ENCODE measurements at places on chromosomes 7 and 10.

DNA sequence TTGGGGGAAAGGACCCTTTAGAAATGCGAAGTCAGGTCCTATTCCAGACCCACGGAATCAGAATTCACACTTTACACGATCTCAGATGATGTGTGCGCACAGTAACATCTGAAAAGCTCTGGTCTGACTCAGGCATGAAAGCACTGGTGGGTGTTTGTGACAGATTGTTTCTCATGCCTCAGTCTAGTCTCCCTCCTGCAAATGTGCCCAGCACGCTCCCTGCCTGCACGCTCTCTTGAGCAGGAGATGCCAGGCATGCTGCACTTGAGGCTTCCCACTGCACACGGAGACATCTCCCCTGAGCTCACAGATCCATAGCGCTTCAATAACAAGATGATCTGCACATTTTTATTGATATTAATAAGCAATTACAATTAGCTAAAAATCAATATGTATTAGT is 23.6 kb upstream of the ZNF37A start:
- DNase-seq: no peak

- DNase-seq: no peak
Measured at GRCh38 chr7:146728611-146729010, 612.0 kb downstream of the CNTNAP2 start.

DNA sequence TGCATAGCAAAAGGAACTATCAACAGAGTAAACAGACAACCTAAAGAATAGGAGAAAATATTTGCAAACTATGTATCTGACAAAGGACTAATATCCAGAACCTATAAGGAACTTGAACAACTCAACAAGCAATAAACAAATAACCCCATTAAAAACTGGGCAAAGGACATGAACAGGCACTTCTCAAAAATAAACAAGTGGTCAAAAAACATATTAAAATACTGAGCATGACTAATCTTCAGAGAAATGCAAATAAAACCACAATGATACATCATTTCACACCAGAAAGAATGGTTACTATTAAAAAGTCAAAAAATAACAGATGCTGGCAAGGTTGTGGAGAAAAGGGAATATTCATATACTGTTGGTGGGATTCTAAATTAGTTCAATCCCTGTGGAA is 17.1 kb downstream of the MAGI2 start:
- DNase-seq: no peak

- peak; percentile 74 for DNase-seq
Measured at GRCh38 chr7:43761938-43762692, 3.6 kb downstream of the BLVRA start.

GRCh38 chr7:149285603-149286002 is 23.6 kb downstream of the ZNF783 start:
- DNase-seq: peak; percentile 3

DNA sequence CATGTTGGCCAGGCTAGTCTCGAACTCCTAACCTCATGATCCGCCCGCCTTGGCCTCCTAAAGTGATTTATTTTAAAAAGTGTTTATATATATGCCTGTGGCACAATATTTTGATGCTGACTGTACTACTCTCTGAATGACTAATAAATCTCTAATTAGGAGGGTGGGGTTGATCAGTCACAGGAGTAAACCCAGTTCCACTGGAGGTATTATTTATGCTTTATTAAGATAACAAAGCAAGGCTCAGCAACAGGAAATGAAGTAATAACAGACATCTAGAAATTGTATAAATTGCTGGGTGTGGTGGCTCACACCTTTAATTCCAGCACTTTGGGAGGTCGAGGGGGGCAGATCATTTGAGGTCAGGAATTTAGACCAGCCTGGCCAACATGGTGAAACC is 26.0 kb upstream of the MCU start:
- DNase-seq: no peak

GRCh38 chr10:24259365-24260130 is 50.6 kb downstream of the KIAA1217 start:
- no peak for DNase-seq

DNA sequence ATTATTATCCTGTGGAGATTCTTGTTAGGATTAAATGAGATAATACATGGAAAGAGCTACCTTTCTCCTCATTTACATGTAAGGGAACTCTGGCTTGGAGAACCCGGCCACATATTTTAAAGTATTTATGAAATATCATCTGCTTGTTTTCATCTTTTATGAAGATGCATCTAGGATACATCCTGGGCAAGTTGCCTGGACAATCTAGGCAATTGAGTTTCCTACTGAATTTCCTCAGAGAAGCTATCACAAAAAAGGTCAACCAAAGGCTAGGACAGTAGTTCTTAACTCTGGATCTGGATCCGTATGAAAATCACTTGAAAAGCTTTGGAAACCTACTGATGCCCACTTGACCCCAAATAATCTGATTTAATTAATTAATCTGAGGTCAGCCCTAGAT is 140.7 kb downstream of the MTPAP start:
- no peak for DNase-seq

DNA sequence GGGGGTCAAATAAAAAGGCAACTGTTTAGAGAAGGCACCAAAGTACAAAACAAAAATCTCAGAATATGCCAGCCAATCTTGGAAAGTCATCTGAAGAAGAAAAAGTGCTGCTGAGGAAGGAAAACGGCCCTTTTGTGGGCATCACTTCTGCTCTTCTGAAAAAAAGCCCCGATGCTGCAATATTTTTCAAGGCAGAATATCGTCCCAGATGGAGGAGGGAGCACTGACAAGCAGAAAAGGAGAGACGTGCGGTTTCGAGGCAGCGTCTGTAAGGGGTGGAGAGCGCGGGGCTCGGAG is 959 bp upstream of the ATRNL1 start:
- no peak for DNase-seq

DNA sequence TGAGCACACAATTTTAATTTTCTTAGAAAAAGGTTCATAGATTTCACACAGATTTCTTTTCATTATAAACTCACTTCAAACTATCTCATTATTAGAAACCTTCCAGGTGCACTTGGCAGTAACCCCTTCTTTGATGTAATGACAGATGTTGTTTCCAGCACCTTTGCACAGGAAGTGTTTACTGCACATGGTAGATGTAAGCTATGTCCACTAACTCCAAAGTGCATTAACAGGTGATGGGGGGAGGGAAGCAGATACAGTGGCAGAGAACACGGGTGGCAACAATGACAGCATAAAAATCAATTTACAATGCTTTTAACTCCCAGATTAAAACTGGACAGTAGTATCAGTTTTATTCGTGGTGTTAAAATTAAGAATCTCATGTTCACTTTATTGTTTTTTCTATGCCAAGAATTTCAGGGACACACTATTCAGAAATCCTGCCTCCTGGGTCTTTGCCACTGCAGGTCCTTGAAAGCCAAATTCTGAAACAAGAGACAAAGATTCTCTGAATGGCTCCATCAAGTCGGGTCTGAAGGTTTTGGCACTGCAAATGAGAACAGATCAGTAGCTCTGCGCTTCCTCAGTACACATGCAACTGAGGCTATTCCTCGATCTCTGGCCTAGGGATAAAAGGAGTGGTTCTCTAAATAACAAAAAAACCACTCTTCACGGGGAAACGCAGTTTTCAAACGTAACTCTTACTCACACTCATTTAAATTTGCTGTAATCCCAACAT is 187.7 kb downstream of the JAZF1 start:
- DNase-seq: no peak

DNA sequence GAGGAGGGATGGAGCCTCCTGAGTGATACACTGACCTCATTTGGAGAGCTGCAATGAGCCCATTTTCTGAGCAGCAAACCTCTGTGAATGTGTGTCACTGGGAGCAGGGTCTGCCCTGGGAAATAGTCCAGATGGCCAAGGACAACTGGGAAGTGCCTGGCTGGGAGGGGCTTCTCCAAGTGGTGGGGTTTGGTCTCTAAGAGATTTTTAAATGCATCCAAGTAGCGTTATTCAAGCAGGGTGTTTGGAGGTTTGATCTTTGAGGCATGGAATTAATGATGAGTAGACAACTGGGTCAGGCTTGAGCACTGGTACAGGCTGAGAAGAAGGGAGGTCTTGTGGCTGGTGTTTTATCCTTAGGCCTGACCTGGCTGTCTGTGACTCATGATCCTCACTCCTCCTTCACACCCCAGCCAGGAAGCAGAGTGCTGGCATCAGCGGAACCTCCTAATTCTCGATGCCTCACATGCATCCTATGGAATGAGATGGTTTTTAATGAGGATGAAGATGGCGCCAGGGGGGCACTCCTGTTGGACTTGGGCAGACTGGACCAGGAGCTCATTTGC is 3.3 kb downstream of the GOLGA7B start:
- no peak for DNase-seq

GRCh38 chr10:110684800-110685446 is 40.8 kb downstream of the RBM20 start:
- DNase-seq: no peak

DNA sequence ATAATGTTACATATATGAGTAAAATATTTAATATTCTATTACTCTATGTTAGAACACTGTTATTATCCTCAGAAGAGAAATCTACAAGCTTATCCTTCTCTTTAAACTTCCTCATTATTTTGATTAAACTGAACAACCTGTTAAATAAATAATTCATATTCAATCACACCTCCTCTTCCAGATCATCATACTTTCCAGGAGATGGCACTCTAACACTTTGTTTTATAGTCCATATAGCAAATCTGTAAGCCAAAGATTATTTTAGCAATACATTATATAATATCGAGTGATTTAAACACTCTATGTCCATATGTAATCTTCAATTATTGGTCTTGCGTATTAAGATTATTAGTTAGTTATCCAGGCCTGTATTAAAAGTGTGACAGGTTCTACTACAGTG is 694.1 kb downstream of the ANKRD7 start:
- no peak for DNase-seq

- no peak for DNase-seq
Measured at GRCh38 chr10:113970641-113971040, 73.0 kb upstream of the ADRB1 start.

GRCh38 chr7:134954197-134955082 is 31.9 kb upstream of the AGBL3 start:
- DNase-seq: peak; percentile 15

DNA sequence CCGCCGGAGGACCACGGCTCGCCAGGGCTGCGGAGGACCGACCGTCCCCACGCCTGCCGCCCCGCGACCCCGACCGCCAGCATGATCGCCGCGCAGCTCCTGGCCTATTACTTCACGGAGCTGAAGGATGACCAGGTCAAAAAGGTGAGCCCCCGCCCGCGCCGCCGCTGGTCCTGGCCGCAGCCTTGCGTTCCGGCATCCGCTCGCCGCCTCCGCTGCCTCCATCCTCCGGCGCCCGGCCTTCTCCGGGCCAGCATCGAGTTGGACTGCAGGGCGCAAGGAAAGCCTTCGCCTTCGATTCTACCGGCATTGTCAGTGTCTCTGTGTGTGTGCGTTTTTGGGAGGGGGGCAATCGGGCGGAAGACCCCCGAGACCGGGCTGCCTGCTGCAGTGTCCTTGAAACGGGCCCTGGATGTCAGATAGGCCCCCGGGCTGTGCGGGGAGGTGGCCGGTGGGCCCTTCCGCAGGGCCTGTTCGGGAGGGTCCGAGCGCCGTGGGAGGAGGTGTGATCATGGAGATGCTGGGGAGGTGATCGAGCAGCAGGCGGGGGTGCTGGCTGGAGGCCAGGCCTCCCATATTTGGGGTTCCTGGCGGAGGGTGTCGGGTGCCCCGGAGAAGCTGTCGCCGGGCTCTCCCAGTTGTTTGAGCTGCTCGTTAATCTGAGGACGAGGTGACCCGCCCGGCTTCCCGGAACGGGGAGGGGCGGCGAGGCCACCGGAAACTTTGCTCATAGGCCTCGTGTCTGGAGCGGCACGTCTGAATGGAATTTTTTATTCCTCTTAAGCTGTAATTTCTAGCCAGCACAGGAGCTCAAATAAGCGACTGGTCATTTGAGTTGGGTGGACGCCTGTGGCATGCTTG is 40.8 kb downstream of the HK1 start:
- DNase-seq: peak; percentile 60

- no peak for DNase-seq
Measured at GRCh38 chr7:74364061-74364460, 74.9 kb downstream of the CLIP2 start.

DNA sequence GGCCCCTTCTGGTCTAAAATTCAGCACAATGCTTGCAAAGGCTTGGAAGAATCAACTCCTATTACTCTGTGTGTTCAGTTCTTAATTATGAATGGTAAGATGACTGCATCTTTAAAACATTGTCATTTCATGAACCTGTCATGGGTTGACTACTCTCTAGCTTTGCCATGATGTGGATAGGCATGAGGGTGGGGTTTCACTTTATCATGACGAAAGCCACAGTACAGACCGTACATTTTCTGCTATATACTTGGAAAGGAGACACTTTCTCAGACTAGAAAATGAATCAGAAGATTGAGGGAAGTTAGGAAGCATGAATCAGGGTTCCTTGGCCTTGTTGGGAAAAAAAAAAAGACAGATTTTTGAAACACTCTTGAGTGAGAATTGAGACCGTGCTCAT is 19.7 kb upstream of the MSRB2 start:
- DNase-seq: no peak

DNA sequence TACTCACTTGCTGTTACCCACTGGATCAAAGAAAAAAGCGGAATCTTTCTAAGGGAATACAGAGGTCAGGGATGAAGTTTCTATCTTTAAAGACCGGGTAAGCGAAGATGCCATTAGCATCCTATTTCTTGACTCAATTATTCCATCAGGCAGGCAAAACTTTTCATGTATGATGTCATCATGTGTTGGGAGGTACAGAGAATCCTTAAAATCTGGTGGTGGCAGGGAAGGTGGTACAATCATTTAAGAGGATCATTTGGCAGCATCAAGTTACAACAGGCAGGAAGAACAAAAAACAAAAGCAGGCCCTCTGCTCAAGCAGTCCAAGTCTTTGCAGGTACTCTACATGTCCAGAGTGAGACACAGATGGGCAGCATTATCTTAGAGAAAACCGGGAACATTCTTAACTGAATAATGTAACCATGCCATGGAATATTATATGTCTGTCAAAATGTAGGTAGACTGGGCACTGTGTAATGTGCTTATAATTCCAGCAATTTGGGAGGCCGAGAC is 3.8 kb downstream of the URGCP start:
- no peak for DNase-seq

DNA sequence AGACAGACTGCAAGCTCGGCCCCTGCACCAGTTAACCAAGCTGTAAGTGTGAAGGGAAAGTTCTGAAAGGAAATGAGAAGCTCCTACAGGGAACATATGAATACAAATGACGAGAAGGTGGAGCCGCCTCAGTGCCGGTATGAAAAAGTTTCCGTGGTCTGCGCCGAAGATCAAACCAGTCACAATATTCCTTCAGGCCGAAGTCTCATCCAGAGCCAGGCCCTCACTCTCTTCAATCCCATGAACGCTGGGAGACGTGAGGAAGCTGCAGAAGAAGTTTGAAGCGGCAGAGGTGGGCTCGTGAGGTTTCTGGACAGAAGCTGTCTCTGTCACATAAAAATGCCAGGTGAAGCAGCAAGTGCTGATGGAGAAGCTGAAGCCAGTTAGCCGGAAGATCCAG is 71.9 kb downstream of the CFAP46 start:
- DNase-seq: no peak

- no peak for DNase-seq
Measured at GRCh38 chr7:32330602-32331001, 159.6 kb downstream of the LSM5 start.

- no peak for DNase-seq
Measured at GRCh38 chr10:85444868-85445267, 921.7 kb downstream of the GRID1 start.
